ENCODE measurements at places on chromosomes 5 and 9. TPM values are rescaled to one million over a fixed set of nuclear protein-coding genes. Genes with fewer than 3 reads are reported as not detected.

- no peaks in the 10 kb centered on the region for H3K27me3 ChIP-seq
- no peak overlapping the region for H3K27ac ChIP-seq
- H3K4me3 ChIP-seq = no peak overlapping the region
- DNase-seq = no peak
- H3K4me1 ChIP-seq = no peaks in the 10 kb centered on the region
- H3K36me3 ChIP-seq = no peaks in the 10 kb centered on the region
These were observed 194.0 kb downstream of the CRB2 start for GRCh38 chr9:123550012-123550411.

DNA sequence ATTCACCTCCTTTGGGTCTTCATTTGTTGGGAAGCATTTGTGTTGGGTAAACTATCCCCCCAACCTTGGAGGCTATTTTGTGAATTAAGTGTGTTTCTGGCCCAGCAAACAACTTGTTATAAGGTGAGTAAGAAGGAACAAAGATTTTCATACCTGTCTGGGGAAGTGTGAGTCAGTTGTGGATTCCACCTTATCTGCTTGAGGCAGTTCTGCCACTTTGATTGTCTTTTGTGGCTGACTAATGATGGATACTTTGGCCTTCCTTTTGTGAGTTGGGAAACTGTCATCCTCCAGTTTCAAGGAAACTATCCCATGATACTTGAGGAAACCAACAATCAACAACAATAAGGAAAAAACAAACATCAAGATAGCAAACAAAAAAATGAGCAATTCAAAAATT lies 24.6 kb upstream of the CER1 start:
- H3K4me3 ChIP-seq = no peak overlapping the region
- H3K4me1 ChIP-seq = no peaks in the 10 kb centered on the region
- no peak overlapping the region for H3K27ac ChIP-seq
- no peaks in the 10 kb centered on the region for H3K36me3 ChIP-seq

GRCh38 chr9:135960411-135961276 lies 529 bp downstream of the UBAC1 start:
- H3K36me3 ChIP-seq = peaks cover 12% of the 10 kb centered on the region
- H3K27ac ChIP-seq = peak overlapping the region; percentile 66
- H3K4me3 ChIP-seq = peak overlapping the region; percentile 82
- no peak for DNase-seq

The MARVELD2 gene
- 40.9 TPM for total RNA-seq

The SERF1A gene
- 5.3 TPM for total RNA-seq

DNA sequence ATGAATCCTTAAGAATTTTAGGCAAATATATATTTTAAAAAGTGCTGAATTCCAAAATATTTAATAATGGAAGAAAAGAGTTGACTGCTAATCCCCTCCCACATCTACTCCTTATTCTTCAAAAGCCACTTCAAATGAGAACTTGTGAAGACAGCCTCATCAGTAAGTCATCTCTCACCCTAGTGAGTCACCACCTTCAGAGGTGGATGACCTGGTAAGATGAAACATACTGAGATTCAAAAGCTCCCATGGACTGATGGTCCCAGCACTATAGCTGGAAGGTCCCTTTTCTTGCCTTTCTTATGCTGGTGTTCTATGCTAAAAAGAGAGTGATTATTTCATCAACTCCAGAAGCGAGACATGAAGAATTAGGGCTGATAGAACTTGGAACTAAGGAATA lies 37.8 kb upstream of the SPDL1 start:
- peaks cover 20% of the 10 kb centered on the region for H3K27me3 ChIP-seq
- H3K4me3 ChIP-seq = no peak overlapping the region
- no peak overlapping the region for H3K27ac ChIP-seq
- H3K36me3 ChIP-seq = no peaks in the 10 kb centered on the region
- no peaks in the 10 kb centered on the region for H3K4me1 ChIP-seq
- no peak for DNase-seq

The LCNL1 gene
- total RNA-seq = not detected

DNA sequence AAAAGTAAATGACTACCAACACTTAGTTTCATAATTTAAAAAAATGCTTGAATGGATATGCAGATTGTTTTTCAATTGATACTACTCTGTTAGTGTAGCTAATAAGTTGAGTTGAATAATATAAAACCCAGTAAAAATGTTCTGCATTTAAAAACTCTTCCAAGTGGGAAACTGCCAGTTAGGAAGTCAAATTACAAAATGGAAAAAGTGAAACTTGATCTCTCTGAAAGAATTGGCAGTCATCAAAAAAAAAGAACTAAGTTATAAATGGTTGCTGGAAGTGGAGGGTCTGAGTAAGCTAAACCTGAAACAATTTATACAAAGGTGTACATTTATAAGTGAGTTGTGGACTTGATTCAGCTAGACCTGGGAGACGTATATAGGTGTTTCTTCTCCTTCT lies 52.4 kb downstream of the VCAN start:
- no peaks in the 10 kb centered on the region for H3K36me3 ChIP-seq
- no peak overlapping the region for H3K27ac ChIP-seq
- DNase-seq = no peak
- no peak overlapping the region for H3K4me3 ChIP-seq
- no peaks in the 10 kb centered on the region for H3K27me3 ChIP-seq

The OLFML2A gene
- 0.88 TPM for total RNA-seq

The SOHLH1 gene
- not detected for total RNA-seq

The FBLL1 gene
- 4.9 TPM for total RNA-seq

DNA sequence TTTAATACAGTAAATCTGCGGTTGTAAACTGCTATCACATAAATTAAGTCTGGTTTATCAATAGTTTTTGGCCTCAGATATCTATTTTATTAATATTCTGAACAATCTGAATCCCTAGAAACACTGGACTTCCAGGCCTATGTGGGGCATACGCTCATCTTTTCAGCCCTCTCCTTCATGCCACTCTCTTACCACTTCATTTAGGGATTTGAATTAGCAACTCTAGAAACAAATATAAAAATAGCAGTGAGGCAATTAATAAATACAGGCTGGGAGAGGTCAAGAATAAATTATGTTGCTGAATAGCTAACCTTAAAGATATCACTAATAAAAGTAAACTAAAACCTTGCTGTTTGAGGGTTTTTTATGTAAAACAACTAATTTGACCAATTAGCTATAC lies 480.3 kb upstream of the CD180 start:
- H3K4me3 ChIP-seq = no peak overlapping the region
- peaks cover 11% of the 10 kb centered on the region for H3K4me1 ChIP-seq
- H3K27ac ChIP-seq = no peak overlapping the region
- H3K27me3 ChIP-seq = no peaks in the 10 kb centered on the region
- peaks cover 4% of the 10 kb centered on the region for H3K36me3 ChIP-seq

DNA sequence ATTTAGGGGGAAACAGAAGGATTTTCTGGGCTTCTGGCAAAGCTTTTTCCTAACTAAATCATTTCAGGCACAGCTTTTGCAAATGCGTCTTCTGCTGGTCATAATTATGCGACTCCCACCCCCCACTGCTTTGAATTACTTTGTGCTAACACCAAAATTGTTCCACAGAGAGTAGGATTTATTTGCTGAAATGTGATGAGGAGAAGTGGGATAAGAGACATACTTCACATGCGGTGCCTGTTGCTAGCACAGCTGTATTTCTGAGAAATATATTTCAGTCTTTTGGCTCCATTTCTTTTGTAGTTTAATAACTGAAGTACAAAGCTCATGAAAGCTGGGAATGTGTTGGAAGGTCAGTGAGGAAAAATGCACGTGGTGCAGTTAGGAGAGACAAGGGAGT lies 83.2 kb upstream of the TAS2R1 start:
- H3K27me3 ChIP-seq = no peaks in the 10 kb centered on the region
- no peaks in the 10 kb centered on the region for H3K36me3 ChIP-seq
- H3K27ac ChIP-seq = no peak overlapping the region
- H3K4me1 ChIP-seq = no peaks in the 10 kb centered on the region
- H3K4me3 ChIP-seq = no peak overlapping the region

The ANXA6 gene
- total RNA-seq = 16.4 TPM

The IRX4 gene
- not detected for total RNA-seq

DNA sequence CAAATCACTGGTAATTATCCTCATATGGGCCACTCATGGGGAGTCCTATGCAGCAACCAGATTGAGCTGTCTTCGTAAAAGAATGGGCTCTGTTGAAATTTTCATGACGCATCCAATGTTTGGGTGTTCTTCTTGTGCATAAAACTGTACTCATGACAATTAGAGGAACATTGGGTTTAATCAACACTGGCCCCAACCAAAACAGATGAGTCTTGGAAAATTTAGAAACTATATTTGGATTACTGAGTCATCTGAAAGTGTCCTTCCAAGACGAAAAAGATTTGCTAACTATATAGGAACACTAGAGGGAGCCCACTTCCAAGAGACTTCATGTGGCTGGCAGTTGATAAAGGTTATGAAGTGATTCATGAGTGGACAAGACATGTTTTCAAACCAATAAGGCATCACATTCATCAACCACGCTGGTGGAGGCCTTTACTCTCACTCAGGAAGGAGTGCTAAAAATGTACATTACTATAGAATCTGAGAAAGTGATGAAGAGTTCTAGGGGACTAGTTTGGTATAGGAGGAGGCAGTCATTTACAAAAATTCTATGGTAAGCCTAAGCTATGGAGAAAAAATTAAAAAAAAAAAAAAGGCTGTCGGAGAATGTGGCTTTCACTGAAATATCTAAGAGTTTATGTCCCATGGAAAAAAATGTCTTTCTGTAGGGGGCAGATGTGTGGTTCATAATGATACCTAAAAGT lies 313.5 kb downstream of the PRDM9 start:
- H3K27me3 ChIP-seq = no peaks in the 10 kb centered on the region
- no peak overlapping the region for H3K27ac ChIP-seq
- H3K36me3 ChIP-seq = no peaks in the 10 kb centered on the region
- peaks cover 8% of the 10 kb centered on the region for H3K4me1 ChIP-seq
- no peak overlapping the region for H3K4me3 ChIP-seq

DNA sequence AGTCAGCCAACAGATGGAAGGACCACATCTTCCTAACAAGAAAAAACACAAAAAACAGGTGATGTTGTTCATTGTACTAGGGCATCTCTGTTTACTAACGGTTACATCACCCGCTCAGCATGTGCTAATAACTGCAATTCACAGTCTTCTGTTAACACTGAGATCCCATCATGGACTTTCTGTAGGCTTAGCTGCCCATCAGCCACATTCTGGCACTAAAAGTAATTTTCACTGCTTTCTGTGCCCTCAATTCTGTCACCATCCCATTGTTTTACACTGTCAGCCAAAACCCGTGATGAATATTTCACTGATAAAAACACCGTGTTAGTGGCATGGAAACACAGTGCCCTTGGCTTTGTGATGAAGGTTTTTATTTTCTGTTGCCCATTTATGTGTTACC lies 64.6 kb downstream of the CAST start:
- peaks cover 54% of the 10 kb centered on the region for H3K36me3 ChIP-seq
- H3K4me3 ChIP-seq = no peak overlapping the region
- DNase-seq = no peak
- H3K4me1 ChIP-seq = peaks cover 11% of the 10 kb centered on the region

DNA sequence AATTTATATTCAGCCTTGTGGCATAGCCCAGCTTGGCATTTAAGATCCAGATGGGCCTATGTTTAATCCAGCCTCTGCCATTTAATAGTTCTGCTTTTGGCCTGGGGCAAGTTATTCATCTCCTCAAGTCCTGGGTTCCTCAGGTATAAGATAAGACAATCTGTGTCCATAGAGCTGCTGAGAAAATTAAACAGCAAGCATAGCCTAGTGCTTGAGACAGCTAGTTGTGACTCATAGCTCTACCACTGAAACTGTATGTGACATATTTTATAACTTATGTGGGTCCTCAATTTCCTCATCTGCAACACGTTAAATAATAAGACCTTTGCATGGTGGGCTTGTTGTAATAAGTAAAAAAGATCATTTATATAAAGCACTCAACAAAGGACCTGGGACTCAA lies 53.3 kb upstream of the ATP10B start:
- no peaks in the 10 kb centered on the region for H3K27me3 ChIP-seq
- no peaks in the 10 kb centered on the region for H3K4me1 ChIP-seq

DNA sequence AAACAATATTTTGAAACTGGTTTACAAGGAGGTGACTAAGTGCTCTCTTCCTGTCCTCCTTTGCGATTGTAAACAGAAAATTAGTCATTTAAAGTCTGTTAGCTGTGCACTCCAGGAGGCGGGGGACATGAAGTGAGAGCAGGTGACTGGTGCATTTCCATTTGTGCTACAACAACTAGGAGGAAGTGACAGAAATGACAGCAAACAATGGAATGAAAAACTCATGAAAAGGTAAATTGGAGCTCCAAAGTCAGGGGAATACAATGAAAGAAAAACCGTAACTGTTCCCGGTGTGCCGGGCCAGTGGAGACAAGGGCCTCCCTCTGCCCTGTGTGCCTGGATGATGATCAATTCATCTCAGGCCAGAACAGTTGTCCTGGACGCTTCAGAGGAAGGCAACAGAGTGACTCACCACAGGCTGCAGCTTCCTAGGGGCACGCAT lies 439.9 kb downstream of the GADD45G start:
- H3K36me3 ChIP-seq = peaks cover 5% of the 10 kb centered on the region
- H3K4me3 ChIP-seq = no peak overlapping the region
- no peak overlapping the region for H3K27ac ChIP-seq
- peaks cover 10% of the 10 kb centered on the region for H3K27me3 ChIP-seq
- DNase-seq = no peak
- H3K4me1 ChIP-seq = peaks cover 15% of the 10 kb centered on the region

GRCh38 chr9:94139672-94140417 lies 55.6 kb downstream of the PTPDC1 start:
- no peaks in the 10 kb centered on the region for H3K27me3 ChIP-seq
- no peaks in the 10 kb centered on the region for H3K36me3 ChIP-seq
- DNase-seq = peak; percentile 44
- peak overlapping the region; percentile 42 for H3K27ac ChIP-seq
- H3K4me3 ChIP-seq = peak overlapping the region; percentile 24
- peaks cover 15% of the 10 kb centered on the region for H3K4me1 ChIP-seq

DNA sequence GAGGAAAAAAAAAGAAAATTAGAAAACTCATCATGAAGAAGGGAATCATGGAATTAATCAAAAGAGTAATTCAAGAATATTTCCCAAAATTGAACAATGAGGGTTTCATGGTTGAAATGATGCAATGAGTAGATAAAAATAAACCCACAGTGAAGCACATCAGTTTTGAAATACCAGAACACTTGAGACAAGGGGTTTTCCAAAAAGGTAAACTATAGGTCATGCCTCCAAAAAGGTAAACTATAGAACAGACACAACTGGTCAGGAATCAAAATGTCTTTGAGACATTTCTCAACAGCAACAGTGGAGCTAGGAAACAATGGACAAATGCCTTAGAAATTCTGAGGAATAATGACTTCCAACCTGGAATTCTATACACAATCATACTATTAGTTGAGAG lies 60.2 kb upstream of the PCSK5 start:
- no peak for DNase-seq
- no peaks in the 10 kb centered on the region for H3K27me3 ChIP-seq
- H3K27ac ChIP-seq = no peak overlapping the region
- H3K4me3 ChIP-seq = no peak overlapping the region

The SLC26A2 gene
- 34.6 TPM for total RNA-seq

DNA sequence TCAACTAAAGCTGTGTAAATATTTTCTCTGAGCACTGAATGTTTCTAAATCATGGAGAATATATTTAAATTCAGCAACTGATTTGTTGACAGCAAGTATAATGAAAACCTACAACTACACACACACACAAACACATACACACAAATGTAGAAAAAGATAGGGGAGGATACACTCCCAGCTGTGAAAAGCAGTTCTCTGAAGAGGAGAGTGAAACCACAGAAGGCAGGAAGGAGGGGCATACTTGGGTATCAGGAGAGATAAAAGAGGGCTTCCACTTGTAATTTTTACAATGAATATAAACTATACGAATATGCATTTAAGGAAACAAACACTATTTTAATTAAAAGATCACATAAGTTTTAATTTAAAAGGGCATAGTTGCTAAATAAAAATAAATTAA lies 227.8 kb upstream of the SLC24A2 start:
- no peaks in the 10 kb centered on the region for H3K4me1 ChIP-seq
- H3K27ac ChIP-seq = no peak overlapping the region
- H3K36me3 ChIP-seq = no peaks in the 10 kb centered on the region
- H3K27me3 ChIP-seq = no peaks in the 10 kb centered on the region
- H3K4me3 ChIP-seq = no peak overlapping the region
- no peak for DNase-seq

All from Calu3 (cell line).